Activated CD4-positive, alpha-beta T cell treated with anti-CD3 and anti-CD28 coated beads for 48 hours (primary cell): ENCODE measurements at places on chromosomes 13 and 19.

DNA sequence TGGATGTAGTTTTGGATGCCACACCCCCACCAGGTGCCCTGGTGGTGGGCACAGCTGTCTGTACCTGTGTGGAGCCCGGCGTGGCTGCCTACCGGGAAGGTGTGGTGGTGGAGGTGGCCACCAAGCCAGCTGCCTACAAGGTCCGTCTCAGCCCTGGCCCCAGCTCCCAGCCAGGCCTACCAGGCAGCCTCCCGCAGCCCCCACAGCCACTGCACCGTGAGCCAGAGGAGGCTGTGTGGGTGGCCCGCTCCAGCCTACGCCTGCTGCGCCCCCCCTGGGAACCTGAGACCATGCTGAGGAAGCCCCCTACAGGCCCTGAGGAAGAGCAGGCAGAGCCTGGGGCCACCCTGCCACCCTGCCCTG is 3.5 kb downstream of the CIC start:
- DNase-seq = no peak

DNA sequence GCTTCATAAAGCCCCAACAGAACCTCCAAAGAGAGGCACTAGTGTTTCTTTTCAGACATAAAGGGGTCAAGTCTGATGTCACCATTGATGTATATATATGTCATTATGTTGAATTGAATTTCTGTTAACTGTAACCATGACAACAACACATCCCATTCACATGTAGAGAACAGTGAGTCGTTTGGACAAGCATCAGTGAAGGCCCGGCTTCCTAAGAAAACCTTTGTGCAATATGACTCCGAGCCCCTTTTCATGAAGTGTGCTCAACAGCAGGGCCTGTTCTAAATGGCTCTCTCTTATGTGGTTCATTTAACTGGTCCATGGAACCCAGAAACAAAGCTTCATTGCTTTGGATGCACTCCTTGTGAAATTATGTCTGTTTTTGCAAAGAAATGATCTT is 67.2 kb upstream of the UBL3 start:
- no peak for DNase-seq

DNA sequence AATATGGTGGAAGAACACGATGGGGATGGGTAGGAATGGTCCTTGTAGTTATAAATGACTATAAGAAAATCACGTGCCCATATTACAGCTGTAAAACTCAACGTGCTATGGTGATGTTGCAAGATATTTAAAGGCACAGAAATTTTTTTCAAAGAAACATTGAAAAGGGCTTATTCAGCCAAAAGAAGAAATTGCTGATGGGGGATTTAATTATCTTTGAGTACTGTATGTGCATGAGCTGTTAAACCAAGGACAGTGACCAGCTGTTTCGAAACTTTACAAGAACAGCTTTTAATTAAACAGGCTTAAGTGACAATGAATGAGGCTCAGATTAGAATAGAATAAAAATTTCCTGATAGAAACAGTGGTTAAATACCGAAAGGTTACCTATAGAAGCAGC is 339.0 kb downstream of the HS6ST3 start:
- no peak for DNase-seq

DNA sequence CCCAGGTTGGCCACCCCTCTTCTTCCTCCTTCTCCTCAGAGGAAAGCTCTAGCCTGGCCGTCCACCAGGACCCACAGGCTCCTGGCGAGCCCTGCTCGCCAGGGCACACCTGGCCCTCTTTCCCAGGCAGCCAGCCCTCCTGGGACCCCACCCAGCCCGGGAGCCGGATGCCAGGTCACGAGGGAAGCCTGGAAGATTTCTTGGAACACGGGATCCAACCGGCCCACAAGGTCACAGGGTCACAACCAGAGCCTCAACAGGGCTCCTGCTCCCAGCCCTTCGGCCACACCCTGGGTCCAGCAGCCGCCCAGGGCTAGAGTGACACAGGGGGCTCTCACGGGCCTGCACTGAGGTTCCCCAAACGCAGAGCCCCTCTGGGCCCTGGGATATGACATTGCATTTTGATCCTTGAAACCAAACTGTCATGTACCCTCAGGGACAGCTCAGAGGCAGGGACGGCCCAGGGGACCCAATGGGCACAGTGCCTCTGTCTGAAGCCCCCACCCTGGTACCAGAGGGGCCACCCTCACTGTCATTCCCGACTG is 5.5 kb downstream of the MKNK2 start:
- DNase-seq = no peak

DNA sequence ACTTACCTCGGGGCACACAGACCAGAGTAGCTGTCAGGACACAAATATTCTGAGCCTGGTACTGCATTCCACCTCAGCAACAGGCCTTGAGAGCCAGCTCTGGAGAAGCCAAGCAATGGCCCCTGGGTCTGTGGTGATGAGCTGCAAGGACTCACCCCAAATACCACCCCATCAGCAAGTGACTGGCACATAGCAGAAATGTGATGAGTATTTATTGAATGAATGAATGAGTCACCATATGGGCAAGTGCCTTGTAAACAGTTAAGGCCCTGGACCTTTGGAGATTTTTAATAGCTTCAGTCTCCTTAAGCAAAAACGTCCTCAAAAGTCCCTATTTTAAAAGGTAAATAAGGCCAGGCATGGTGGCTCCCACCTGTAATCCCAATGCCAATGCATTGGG is 18.2 kb downstream of the GSX1 start:
- no peak for DNase-seq

DNA sequence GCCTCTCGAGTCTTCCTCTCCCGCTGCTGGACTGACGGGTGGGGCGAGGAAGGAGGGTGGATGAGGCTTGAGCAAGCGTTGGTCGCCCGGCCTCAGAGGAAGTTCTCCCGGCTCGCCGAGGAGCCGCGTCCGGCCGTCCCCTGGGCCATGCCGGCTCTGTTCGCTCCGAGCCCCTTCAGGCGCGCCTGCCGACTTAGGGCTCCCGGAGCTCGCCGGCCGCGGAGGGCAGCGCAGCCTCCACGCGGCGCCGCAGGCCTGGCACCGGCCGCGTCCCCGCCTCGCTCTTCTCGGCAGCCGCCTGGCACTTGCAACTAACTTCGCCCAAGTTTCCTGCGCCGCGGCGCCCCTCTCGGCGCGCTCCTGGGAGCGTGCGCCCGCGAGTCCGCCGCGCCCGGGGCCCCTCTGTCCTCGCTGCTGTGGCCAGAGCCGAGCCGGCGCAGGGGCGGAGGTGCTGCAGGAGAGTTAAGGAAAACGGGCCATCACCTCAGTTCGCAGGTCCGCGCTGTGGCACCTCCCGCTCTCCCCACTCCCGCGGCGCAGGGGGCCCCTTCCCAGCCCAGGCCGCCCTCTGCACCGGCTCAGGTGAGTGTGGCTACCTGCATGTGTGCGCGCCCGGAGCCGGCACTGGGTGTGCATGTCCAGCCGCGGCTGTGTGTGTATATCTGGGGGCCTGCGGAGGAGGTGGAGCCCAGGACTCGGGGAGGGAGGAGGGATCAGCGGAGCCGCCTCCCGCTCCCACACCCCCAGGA is 641 bp upstream of the SOX21 start:
- DNase-seq = peak; percentile 27

GRCh38 chr19:1324806-1325567 is 39.3 kb downstream of the EFNA2 start:
- DNase-seq = peak; percentile 55

DNA sequence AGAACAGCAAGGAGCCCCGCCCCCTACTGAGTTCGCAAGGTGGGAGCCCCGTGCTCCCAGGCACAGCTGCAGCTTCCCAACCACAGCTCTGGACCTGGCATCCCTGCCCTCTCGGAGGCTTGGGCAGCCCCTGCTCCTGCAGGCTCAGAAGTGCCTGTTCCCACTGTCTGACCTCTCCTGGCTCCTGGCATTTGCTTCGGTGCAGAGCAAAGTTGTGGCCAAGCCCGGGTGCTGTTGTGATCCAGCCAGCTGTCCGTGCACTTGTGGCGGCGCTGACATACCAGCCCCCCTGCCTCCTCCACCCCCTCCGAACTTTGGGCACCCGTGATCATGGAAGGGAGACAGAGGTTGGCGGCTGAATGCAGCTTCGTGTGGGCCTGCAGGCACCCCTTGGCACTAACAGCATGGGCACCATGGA is 1386.8 kb downstream of the PCDH9 start:
- DNase-seq = no peak

DNA sequence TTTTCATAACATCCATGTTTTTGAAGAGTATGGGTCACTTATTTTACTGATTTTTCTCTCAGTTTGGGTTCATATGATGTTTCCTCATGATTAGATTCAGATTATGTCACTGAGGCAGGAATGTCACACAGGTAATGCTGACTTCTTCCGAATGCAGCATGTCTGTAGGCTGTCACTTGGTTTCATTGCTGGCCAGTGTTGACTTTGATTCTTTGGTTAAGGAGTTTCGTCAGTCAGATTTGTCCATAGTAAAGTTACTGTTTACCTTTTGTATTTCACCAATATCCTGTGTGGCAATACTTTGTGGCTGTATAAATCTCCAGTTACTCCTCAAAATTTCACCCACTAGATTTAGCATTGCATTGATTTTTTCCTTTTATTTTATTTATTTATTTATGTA is 105.6 kb downstream of the MRPL57 start:
- no peak for DNase-seq

- DNase-seq = no peak
Measured at GRCh38 chr13:70310396-70311119, 202.3 kb upstream of the KLHL1 start.

- DNase-seq = no peak
Measured at GRCh38 chr13:47539317-47539716, 461.8 kb downstream of the SUCLA2 start.

DNA sequence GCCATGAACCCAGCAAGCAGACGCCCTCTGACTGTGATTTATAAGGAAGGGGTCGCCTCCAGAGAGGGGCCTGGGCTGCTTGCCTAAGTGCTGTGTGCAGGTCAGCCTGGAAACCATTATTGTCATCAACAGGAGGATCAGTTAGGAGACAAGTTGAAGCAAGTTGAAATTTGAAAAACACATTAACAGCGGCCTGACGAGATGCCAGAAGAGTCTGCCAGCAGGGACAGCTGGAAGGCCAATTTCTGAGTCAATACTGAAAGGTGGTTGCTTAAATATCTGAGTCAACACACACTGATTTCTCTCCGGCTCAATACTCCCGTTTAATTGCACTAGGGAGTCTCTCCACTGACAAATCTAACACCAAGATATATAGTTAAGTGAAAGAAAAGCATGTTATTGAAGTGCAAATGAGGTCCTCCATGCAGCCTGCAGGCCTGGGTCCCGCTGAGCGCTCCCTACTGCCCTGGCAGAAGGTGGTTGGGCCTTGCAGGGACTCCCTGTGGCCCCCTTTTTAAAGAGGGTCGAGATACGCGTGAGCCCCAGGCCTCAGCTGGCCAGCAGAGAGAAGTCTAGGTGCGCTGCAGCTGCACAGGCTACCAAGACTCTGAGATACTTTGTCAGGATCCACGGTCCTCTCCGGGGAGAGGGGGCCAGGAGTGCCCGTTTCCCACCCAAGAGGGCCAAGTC is 91.1 kb downstream of the RNASEH2B start:
- no peak for DNase-seq

GRCh38 chr19:29121684-29122083 is 91.3 kb downstream of the UQCRFS1 start:
- peak; percentile 18 for DNase-seq
